AG08395 (cell line): ENCODE measurements at places on chromosomes 6 and 20.

DNA sequence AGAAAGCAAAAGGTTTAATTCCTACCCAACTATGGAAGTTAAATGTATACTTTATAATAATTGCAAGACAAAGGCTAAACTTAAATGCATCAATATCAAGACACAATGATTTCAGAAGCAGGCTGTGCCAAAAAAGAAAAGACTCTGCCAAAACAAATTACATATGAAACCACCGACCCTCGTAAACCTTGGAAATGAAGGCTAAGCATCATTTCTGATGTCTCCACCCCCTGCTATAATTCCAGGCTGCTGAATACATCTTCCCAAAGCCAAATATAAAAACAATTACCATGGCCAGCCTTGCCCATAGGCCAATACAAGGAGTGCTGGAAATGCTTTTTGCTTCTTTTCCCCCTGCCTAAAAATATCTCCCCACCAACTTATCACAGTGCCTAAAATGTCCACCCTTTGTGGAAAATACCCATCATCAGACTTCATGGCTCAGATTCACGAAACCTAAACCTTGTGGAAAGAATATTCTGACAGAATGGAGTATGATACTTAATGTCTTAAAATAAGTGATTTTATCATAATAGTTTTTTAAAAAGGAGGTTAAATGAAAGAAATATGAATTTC lies 37.4 kb downstream of the RCAN2 start:
- DNase-seq, result peak; percentile 23

GRCh38 chr6:106763361-106763760 lies 134.0 kb downstream of the QRSL1 start:
- DNase-seq, result no peak

- no peak for DNase-seq
These were observed 325.0 kb downstream of the CDC5L start for GRCh38 chr6:44712353-44713111.

DNA sequence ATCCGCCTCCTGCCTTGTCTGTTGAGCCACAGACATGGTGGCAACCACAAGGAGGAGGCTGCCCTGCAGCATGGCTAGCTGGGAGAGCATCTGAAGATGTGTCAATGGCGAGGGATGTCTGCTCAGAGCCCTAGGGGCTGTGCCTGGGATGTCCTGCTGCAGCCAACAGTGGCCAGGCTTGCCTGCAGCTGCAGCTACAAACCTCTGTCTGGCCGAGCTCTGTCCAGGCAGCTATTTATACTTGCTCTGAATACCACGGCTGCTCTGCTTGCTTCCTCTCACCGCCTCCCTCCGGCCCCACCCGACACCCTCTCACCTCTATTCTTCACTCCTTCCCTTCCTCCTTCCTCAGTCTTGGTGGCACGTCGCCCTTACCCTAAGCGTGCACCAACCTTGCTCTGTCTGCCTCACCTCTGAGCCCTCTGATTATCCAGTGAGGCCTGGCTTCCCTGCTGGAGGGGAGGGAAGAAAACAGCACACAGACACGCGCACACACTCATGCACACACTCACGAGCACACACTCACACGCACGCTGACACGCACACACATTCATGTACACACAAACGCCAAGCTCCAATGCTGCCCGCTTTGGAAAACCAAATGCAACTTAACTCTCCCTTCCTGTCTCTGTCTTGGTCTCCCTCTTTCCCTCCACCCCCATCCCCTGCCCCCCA lies at the start of gene ANGPT4:
Gene ANGPT4 (minus strand): TSS at position 210 of the 675 bp plus-strand sequence. CDS start 120 bp downstream, at position 90.
- no peak for DNase-seq

- DNase-seq, result no peak
These were observed 10.8 kb upstream of the LATS1 start for GRCh38 chr6:149728499-149729234.

DNA sequence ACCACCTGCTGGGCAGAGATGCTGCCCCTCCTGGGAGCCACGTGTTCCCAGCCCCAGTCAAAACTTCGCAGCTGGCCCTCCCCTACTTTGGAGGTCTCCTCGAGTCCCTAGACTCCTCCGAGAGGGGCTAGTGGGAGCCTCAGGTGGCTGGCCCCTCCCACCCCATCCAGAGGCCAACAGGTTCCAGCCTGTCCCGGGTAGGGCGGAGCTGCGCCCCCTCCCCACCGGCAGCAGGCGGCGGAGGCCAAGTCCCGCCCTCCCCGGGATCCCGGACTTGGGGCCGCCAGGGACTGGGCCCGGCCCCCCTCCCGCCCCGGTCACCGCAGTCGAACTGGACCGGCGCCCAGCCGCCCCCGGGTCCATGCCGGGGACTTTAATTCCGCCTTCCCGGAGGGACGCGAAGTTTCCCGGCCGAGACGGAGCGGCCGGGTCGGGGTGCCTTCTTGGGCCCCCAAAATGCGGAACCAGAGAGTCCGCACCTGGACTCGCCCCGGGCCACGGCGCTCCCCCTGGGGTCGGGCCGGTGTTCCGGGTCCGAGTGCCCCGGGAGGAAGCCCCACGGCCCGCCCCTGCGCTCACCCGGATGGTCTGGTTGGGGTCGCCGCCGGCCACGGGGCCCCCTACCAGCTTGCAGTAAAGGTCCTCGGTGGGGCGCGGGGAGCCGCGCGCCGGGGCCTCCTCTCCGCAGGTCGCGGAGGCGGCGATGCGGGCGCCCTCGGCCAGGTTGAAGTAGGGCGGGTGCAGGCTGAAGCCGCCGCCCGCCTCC lies 559 bp downstream of the LAMA5 start:
- no peak for DNase-seq

GRCh38 chr20:4158466-4159050 lies 143.2 kb upstream of the RNF24 start:
- DNase-seq, result no peak

DNA sequence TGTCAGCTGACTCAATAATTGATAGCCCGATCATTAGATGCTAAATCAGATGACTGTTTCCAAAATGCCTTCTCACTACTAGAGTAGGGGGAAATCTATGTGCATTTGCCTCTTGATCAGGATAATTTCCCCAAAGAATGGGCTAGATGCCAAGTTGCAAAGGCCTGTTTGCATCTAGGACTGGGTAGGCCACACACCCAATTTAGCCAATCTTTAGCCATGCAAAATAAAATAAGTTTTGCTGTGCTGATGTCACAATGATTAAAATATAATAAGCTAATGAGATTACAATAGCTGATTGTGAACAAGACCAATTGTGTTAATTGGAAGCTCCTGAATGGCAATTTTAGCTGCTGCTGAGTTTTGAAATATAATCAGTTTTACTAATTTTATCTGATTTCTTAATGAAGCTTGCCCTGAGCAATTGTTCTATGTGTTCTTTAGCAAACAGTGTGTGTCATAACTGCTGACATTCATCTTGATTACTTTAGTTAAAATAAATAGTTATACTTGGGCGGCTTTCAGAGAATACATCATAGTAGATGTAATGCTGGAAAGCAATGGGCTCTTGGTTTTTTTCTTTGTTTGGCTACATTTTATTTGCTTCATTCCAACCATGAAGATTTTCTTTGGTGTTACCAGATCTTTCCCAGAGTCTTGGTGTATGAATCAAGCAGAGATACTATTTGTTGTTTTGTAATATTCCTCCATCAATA lies 973.2 kb upstream of the SLC35B3 start:
- no peak for DNase-seq

DNA sequence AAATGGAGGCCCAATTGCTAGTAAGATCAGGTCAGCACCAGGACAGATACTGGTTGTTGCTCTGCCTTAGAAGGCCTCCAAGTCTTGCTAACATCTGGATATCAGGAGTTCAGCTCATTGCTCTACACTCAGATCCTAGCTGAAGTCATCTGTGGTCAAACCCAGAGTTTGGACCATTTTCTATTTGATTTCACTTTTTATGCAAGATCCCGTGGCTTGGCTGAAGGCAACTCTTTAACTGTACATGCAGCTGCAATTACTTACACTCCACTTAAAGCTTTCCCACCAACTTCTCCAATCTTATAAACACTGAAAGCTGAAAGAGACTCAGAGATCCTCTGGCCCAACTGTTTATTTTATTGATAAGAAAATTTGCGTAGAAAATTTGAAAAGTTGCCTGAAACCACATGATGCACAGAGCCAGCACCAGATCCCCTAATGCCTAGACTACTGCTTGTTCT lies 2.7 kb downstream of the SLC17A2 start:
- no peak for DNase-seq

- no peak for DNase-seq
These were observed 14.4 kb downstream of the DACT2 start for GRCh38 chr6:168305096-168305749.

DNA sequence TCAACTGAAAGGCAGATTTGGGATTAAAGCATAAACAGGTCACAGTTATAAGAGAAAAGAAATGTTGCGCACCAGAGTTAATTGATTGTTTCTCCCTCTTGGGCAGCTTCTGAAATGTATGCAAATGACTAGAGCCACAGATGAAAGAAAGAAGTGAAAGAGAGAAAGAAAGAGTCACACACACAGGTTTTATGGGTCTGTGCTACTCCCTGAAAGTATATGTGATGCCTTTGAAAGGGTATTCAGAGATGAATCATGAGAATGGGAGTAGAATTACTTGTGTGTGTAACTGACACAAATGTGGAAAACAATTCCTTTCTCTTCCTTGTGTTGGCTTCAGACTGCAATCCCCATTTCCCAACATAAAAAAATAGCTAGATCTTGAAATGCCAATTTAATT lies 196.9 kb downstream of the FOXA2 start:
- DNase-seq, result no peak

- DNase-seq, result peak; percentile 69
These were observed 73.3 kb downstream of the MRPL14 start for GRCh38 chr6:44053760-44054556.

DNA sequence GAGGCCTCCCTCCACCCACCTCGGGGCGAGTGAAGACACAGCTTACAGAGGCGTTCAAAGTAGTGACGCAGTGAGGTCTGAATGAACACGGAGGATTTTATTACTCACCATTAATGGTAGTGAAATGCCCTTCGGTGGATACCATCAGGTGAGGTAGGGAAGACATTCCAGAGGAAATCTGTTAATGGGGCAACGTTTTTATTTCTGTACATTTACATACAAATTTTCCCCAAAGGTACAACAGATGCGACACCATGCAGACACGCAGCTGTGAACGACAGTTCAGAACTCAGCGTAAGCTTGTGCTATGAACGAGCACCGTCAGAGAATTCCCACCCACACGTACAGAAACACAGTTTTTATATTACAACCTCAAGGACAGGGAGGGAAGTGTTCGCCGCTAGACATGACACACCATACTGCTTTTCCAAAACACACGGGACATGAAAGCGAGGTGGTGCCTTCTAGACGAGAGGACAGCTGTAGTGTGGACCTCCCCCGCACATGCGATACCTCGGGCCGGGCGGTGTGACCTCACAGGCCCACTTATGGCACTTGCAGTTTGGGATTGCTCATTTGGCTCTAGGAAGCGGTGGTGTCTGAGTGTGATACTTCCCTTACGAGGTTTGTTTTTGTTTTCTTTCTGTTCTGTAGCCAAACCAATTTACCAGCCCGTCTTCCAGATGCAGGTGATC lies 10.7 kb downstream of the PSMG4 start:
- no peak for DNase-seq

DNA sequence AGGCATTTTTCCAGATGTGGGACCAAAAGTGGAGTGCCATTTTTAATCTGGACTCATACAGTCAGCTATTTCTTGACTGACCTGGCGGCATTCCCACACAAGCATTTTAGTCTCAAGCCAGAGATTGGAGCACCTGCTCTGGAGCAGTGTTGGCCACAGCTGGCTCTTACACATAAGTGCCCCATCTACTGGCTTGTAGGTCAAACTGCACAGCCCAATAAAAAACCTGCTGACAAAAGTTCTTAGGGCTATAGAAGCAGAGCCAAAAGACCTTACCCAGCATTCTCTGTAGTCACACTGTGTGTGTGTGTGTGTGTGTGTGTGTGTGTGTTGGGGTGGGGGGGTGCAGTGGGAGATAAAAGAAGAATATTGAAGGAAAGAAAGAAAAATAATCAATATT lies 38.6 kb upstream of the SENP6 start:
- peak; percentile 17 for DNase-seq

GRCh38 chr6:87701676-87702588 lies at the start of gene AKIRIN2:
TSS of gene AKIRIN2 (minus strand) at chr6:87702233. CDS start at chr6:87701684, 549 bp downstream.
- peak; percentile 96 for DNase-seq

DNA sequence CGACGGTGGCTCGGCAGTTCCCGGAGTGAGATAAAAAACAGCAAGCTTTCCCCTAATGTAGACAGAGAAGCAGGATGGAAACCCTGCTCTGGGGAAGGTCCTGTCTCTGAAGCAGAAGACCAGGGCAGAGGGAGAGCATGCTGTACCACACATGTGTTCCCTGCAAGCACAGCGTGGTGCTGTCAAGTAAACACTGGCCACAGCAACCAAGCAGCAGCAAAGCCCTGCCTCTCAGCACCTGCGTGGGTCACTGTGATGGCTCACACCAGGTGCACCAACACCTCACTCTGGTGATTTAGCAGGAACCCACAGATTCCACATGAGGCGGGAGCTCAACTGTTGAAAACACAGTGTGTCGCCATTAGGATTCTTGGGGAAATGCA lies 65.2 kb upstream of the TXNDC5 start:
- no peak for DNase-seq

DNA sequence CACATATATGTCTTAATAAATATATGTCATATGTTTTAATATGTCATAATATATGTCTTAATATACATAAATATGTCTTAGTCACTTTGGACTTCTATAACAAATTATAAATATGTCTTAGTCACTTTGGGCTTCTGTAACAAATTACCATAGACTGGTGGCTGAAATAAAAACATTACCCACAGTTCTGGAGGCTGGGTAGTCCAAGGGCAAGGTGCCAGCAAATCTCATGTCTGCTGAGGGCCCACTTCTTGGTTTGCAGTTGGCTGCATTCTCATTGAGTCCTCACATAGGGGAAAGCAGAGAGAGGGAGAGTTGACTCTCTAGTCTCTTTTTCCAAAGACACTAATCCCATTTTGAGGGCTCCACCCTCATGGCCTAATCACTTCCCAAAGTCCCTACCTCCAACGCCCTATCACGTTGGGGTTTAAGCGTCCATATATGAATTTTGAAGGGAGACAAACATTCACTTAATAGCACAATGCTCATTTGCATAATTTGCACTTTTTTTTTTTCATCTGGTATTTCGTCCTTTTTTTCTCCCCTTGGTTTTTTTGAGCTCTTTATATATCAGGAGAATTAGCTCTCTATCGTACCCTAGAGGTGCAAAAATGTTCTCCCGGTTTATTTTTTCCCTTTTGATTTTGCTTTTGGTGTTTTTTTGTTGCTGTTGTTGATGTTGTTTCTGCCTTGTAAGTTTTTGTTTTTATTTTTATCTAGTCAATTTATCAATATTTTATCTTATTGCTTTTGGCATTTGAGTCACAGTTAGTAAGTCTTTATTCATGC lies 266.4 kb downstream of the PLCB1 start:
- DNase-seq, result no peak

DNA sequence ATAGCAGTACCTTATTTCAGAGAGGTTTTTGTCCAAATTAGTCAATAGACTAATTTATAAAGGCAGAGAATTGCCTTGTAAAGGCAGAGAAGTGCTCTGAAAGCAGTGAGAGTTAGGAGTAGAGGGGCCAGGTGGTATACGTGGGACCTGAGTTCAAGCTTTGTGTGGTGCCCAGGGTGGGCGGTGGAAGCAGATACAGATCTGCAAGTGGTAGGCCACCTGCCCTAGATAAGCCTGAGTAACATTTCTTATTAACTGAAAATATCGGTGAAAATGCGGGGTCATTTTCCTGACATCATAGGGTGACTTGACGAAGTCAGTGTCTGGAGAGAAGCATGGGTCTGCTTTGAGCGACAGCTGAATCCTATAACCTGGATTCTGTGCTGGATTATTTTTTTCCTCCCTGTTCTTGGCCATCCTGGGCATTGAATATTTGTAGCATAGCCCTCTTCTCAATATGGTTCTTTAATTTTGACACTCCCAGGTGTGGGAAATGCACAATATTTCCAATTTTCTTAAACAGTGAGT lies 62.2 kb upstream of the SUPT3H start:
- DNase-seq, result no peak

GRCh38 chr6:99645986-99646385 lies 39.4 kb downstream of the PRDM13 start:
- DNase-seq, result no peak
